Neural crest cell (in vitro differentiated cells): ENCODE measurements at places on chromosomes 2 and 18.

DNA sequence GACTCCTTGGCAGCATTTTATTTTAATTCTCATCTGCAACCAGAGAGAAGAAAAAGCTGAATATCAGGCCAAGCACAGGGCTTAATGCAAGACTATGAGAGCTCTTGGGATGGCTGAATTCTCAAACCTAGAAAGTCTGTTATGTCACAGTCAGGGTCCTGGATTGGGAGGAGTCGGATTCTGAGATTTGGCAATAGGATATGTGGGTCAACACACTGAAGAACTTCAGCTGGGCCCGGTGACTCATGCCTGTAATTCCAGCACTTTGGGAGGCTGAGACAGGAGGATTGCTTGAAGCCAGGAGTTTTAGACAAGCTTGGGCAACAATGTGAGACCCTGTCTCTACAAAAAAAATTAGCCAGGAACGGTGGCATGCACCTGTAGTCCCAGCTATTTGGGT is 102.4 kb downstream of the COL3A1 start:
- no peak for DNase-seq

DNA sequence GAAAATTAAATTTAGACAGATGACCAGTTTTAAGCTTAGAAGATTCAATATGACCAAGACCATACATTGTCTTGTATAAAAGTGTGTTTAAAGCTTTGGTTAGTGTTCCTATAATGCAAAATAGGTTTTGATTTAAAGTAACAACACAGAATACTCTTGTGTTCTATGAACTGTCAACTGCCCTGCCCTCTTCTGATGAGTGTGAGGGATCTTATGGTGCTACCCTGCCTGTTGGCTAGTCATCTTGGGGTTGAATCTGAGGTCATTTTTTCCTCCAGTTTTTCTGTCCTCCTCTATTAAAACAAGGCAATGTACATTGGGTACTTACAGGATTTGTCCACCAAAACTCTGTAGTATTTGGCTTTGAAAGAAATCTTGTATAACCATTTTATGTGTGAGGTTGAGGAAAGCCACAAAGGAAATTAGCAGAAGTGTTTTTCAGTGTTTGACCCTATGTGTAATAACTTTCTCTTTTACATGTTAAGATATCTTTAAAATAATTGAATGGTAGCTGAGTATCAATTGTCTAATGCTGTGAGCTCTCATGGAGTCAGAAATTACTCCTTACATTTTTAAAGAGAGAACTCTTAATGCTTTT is 129.1 kb downstream of the SPTBN1 start:
- no peak for DNase-seq

DNA sequence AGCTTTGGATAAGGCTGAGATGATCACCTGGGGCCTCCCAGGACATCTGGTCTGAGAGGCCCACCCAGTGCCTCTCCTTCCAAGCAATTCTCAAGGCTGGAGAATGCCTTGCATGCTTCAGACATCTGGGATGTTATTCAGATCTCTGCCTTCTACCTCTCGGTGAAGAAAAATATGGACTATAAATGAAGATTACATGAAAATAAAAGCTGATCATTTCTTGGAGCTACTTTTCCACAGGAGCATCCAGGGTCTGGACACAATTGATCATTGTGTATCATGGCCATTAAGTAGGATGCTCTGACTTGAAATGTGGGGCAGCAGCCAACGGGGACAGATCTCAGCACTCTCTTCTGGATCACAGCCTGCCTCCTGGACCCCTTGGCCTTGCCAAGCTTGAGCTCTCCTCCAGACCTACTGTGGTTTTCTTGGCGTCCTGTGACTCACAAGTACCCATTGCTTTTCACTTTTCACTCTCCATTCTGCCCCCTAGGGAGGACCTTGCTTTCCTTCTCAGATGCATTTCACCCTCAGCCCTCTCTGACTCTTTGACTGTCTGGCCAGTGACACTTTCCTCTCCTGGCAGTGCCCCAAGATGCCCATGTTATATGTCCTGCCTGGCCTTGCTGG is 203.1 kb downstream of the INSIG2 start:
- no peak for DNase-seq

- no peak for DNase-seq
Measured at GRCh38 chr2:27316655-27317412, 6.1 kb downstream of the MPV17 start.

DNA sequence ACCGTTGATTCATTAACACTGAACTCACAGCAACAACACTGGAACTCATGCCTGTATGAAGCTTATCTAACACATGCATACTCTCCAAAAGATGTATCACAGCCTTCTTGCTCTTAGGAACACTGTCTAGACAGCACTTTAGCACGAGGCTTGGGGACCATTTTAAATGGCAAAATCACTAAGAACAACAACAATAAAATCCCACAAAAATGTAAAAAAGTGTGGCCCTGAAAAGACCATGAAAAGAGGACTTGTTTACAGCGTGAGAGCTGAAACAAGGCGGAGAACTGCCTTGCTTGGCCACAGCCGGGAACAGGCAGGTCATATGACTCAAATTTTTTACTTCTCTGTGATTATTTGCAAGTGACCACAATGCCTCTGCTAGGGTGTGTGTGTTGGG is 48.1 kb downstream of the CHN1 start:
- DNase-seq: no peak

DNA sequence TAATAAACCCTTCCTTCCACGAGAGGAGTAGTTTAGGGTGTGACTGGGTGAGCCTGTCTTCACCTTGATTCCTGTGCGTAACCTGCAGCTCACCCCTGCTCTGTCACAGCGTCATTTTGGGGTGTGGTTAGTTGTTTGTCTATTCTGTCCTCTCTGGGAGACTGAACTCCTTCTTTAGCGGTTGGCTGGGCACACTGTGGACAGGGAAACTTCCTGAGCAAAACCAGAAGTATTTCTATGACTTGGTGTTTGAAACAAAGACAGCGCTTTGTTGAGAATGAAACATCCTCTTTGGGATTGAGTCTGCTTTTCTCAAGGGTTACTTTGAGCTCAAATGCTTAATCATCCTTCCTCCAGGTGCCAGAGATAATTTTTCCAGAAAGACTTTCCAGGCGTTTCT is 270.7 kb downstream of the HRH4 start:
- no peak for DNase-seq

DNA sequence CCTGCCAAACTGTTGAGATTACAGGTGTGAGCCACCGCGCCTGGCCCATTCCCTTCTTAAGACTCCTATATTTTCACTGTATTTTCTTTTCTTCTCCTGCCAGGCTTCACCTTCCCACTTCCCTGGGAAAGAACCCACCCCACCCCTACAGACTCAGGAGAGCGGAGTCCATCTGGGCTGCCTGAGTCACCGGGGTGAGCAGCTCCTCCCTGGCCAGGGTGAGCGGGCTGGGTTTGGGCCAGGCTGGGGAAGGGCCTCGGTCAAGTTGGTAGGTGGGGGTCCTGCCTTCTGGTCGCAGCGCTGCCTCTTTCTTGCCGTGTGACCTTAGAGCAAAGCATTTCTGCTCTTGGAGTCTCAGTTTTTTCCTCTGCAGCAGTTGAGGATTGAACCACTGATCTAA is 2.1 kb upstream of the GAREM2 start:
- DNase-seq: no peak

DNA sequence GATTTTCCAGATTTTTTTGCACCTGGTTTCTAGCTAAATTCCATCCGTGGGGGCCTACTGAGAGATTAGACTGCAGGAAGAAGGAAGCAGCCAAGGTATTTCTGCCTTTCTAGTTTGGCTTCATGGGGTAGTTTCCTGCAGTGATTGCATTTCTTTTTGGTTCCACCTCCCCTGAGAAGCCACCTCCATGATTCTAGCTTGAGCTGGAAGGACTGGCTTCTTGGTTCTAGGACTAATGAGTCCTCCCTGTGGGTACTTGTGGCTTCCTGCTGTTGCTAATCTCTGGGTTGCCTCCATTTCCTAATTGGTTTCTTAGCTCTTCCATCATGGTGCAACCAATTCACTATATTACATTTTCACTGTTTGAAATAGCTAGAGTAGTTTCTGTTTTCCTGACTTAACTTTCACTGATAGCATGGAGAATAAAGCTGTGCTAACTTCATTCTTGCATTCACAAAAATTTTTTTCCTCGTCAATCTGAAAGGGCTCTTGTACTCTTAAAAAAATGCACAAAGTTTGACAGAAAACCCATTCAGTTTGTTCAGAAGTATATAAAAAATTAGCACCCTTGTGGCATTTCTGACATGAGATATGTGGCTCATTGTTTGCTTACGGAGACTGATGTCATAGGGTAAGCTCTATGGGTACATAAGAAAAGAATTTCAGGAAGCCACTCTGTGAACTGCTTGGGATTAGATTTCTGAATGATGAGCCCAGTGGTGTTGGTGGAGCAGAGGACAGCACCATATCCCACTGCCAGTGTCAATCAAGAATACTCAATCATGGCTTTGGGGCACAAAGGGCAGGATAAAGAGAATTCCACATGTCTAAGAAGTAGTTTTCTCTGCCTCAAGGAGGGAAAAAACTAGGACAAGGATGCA is 242.8 kb upstream of the RBMS1 start:
- no peak for DNase-seq

DNA sequence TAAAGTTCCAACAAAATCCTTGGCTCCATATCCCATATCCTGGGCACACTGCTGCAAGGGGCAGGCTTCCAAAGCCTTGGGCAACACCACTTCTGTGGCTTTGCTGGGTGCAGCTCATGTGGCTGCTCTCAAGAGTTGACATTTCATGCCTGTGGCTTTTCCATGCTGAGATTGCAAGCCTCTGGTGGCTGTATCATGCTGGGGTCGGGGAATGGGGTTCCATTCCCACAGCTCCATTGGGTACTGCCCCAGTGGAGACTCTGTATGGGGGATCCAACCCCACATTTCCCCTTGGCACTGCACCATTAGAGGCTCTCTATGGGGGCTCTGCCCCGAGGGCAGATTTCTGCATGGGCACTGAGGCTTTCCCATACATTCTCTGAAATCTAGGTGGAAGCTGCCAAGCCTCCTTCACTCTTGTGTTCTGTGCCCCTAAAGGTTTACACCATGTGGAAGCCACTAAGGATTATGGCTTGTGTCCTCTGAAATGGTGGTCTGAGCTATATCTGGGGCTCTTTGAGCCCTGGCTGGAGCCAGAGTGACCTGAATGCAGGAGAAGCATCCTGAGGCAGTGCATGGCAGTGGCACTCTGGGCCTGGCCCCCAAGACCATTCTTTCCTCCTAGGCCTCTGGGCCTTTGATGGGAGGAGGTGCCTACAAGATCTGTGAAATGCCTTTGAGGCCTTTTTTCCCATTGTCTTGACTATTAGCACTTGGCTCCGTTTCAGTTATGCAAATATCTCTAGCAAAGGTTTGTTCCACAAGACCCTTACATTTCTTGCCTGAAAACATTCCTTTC is 107.9 kb downstream of the PTGR3 start:
- DNase-seq: no peak

DNA sequence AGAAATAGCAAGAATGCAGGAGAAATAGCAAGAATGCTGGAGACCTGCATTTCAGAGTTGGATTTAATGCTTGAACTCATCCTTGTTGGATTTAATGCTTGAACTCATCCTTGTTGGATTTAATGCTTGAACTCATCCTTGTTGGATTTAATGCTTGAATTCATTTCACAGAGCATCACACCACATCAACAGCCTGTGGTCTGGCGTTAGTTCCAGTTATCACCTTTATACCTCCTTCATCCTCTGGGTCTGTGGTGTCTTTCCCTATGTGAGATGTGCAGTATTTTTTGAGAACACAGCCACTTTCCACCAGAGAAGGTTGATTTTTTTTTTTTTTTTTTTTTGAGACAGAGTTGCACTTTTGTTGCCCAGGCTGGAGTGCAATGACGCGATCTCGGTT is 546.4 kb upstream of the SOX11 start:
- no peak for DNase-seq

DNA sequence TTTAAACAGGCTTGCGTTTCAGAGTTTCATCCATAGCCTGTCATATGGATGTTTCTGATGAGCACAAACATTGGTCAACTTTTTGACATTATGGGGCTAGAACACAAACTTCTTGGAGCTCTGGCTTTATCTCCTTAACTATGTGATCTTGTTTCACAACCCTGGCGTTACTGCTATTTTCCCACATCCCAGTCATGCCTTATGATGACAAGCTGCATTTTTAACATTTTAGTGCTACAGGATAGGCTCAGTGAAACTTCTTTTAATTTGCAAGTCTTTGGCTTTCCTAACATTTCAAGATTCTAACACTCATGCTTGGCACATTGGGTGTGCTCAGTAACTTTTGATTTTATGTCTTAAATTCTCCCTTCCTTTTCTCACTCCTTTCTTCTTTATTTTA is 21.0 kb upstream of the PDE1A start:
- DNase-seq: no peak

- peak; percentile 22 for DNase-seq
Measured at GRCh38 chr2:172234716-172235691, 132.3 kb upstream of the DLX2 start.

DNA sequence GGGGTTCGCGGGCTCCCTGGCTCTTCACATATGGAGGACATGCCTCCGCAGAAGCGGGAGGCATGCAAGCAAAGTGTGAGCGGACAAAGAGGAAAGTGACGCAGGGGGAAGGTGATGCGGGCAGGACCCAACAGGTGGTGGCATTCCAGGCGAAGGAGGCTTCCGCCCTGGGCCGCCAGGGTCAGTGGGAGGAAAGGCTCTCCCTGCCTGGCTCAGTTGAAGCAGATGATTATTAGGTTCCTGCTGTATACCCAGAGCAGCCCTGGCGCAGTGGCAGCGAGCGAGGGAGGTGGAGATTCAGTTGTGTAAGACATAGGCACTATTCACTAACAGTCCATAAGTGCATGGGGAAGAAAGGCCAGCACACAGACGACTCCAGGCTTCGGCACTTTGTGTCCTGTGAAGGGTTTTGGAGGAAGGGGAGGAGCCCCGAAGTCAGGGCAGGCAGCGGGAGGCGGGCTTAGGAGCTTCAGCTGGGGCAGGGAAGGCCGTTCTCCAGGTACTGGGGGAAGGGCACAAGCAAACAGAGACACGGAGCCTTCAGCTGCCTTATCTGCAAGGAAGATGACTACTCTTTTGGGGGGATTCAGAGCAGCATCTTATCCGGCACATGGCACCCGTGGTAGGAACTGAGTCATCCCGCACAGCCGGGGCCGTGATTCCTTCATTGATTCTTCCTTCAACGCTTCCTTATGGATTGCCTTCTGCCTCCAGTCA is 89.8 kb downstream of the TGOLN2 start:
- no peak for DNase-seq

- no peak for DNase-seq
Measured at GRCh38 chr2:66683599-66683998, 248.7 kb downstream of the MEIS1 start.

- no peak for DNase-seq
Measured at GRCh38 chr2:63763391-63763941, 78.2 kb upstream of the UGP2 start.

GRCh38 chr18:59627414-59627813 is 69.8 kb downstream of the CCBE1 start:
- DNase-seq: no peak

- DNase-seq: no peak
Measured at GRCh38 chr2:96821113-96821675, 5.1 kb downstream of the CNNM3 start.

DNA sequence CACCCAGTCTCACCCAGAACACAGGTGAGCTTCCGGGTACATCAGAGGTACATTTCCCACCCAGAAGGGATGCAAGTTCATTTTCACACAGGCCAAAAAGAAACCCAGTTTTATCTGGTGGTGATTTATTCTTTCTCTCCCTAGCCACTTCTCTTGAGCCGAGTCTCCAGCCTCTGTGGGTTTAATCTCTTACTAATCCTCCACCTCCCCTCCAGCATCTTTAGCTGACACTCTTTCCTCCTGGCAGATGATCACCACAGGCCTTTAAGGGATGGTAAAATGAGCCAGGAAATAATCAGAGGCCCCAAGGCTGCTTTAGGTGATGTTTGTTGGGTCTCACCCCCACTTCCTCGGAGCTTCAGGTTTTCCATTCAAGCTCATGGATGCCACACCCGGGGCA is 145.7 kb upstream of the DLX2 start:
- DNase-seq: no peak

GRCh38 chr2:235127931-235128330 is 176.1 kb downstream of the SH3BP4 start:
- DNase-seq: no peak
